ENCODE measurements at places on chromosomes 11 and 22.

DNA sequence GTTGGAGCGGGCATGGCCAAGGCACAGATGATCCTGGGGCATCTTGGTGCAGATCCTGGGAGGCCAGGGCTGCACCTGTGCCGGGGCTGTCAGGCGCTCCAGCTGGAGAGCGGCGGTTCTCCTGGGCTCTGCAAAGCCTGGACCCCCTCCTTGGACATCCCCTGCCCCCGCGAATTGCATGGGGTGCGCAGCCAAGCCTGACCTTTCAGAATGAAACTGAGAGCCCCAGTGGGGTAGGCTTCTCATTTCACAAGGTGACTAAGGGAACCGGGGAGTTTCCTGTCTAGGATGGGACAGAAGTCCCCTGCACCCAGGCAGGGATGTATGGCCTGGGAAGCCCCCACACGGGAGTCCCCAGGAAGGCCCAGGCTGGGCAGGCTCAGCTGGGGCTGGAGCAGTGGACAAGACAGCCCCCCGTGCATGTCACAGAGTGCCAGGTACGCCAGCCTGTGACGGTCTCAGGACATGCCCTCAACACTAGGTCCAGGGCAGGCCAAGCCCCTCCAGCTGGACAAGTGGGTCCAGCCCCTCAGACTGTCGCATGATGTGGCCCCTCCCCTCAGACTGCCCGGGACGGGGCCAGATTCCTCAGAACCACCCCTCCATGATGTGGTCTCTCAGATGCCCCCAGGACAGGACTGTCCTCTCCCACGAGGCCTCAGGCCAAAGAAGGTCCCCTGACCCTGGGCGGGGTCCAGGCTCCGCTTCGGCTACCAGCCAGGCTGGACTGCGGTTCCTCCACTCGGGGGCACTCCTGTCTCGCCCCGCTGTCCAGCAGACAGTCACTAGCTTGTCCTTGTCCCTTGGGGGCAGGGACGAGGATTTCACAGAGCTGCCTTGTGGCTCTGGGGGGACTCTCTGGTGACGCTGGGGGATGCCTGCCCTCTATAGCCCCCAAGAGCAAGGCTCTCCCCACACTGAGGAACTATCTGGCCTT lies 2.3 kb downstream of the LSP1 start:
- no peak overlapping the region for H3K4me3 ChIP-seq
- H3K4me1 ChIP-seq: peaks cover 7% of the 10 kb centered on the region
- DNase-seq: no peak
- H3K27ac ChIP-seq: peak overlapping the region; percentile 51
- H3K27me3 ChIP-seq: no peaks in the 10 kb centered on the region
- no peaks in the 10 kb centered on the region for H3K36me3 ChIP-seq

GRCh38 chr11:118115048-118115447 lies 28.3 kb upstream of the SMIM35 start:
- no peak for DNase-seq
- no peaks in the 10 kb centered on the region for H3K27me3 ChIP-seq
- H3K4me1 ChIP-seq: peaks cover 6% of the 10 kb centered on the region
- H3K36me3 ChIP-seq: no peaks in the 10 kb centered on the region

DNA sequence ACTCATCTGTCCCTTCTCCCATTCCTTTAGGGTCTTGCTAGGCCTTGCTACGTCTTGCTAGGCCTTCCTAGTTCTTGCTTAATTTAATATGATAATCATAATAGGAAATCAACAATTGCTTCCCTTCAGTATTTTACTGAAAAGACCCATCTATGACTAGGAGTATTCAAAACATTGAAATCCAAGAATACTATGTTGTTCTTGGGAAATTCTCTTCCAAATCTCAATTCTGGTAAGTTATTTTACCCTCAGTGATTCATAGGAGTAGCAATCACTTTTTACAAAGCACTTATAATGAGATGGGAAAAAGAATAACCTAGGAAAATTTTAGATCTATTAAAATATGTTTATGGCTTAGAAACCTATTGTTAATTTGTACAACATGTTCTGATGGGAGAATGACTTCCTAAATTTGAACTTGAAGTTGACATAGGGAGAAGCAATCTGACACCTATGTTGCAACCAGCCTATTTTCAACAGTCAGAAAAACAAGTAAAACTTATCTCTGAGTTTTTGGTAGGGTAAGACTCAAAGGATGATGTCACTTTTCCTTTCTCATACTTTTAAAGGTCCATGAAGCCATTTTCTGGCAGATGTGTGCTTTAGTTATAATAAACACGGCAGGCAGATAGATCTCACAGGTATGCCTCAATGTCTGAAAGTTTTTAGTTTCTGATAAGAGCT lies 29.5 kb upstream of the HIPK3 start:
- no peak for DNase-seq
- H3K36me3 ChIP-seq: no peaks in the 10 kb centered on the region
- no peaks in the 10 kb centered on the region for H3K27me3 ChIP-seq
- H3K4me3 ChIP-seq: no peak overlapping the region
- no peaks in the 10 kb centered on the region for H3K4me1 ChIP-seq
- no peak overlapping the region for H3K27ac ChIP-seq

DNA sequence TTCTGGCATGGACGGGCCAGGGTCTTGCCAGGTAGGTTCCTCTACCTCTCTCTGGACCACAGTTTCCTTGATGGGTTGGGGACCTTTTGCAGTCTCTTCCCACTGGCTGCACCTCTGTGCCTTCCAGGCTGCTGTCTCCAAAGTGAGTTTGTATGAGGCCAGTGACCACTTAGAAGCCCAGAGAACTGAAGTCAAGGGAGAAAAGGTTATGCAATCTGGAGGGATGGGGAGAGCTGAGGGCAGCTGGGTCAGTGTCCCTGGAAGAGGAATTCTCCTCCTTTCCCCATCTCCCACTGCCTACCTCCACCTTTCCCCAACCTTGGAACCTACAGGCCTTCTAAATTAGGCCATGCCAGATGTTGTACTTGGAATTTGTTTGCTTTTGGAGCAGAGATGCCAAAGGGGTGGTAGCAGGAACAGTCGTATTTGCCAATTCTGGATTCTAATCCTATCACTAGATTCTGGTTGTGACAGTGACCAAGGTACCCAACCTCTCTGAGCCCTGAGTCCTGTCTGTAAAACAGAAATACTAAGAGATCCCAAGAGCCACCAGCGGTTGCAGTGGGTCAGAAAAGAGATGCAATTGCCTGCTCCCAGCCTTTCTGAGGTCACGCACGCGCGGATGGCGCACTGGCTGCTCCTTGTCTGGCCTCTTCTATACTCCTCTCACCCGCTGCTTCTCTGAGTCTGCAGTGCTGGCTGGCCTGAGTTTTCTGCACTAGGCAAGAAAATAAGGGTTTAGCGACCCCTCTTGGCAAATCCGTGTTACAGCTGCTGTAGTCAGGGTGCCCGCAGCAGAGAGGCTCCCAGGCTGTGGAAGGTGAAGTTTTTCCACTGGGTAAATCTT lies 10.7 kb upstream of the ACCSL start:
- no peaks in the 10 kb centered on the region for H3K36me3 ChIP-seq
- peak; percentile 62 for DNase-seq
- H3K4me1 ChIP-seq: no peaks in the 10 kb centered on the region
- no peaks in the 10 kb centered on the region for H3K27me3 ChIP-seq

DNA sequence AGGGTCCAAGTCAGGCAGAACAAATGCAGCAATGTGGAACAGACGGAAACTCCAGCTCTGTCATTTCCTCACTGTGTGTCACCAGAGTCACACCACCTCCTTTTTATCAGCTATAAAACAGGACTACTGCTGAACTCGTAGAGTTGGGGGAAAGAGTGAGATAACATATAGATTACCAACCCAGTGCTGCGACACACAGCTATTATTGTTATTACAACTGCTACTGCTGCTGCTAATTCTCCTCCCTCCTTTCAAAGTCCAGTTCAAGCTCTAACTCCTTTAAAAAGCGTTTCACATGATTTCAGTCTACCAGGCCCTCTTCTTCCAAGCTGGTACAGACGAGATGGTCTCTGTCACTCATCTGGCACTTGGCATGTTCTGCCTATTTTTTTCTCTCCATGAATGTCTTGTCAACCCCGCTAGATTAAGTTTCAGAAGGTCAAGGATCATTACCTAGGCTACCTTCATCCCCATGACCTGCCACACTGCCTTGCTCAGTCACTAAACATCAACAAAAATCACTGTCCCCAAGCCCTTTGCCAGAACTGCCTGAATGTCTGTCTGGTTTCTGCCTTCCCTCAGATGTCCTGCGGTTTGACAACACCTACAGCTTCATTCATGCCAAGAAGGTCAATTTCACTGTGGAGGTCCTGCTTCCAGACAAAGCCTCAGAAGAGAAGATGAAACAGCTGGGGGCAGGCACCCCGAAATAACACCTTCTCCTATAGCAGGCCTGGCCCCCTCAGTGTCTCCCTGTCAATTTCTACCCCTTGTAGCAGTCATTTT lies 3.7 kb upstream of the MTFP1 start:
- H3K27me3 ChIP-seq: no peaks in the 10 kb centered on the region
- H3K27ac ChIP-seq: peak overlapping the region; percentile 98
- peaks cover 62% of the 10 kb centered on the region for H3K4me1 ChIP-seq
- no peak for DNase-seq

- no peak for DNase-seq
- H3K36me3 ChIP-seq: no peaks in the 10 kb centered on the region
- no peak overlapping the region for H3K27ac ChIP-seq
- peaks cover 29% of the 10 kb centered on the region for H3K27me3 ChIP-seq
- H3K4me3 ChIP-seq: no peak overlapping the region
These were observed 3.6 kb downstream of the SYNGR1 start for GRCh38 chr22:39353346-39353745.

DNA sequence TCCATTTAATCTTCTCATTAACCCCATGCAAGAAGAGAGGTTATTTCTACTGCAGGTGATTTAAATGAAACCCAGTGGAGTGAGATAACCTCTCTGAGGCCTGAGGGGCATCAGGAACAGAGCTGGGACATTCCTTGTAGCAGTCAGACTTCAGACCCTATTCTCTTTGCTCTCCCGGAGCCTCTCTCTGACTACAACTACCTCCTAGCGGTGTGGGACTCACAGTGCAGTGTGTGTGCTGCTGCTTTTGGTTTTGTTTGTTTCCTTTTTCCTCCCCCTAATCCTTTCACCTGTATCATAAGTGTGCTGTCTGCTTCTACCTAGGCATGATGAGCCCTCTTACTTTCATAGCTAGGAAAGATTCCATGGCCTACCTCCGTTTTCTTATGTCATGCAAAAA lies 769.6 kb downstream of the NTM start:
- DNase-seq: no peak
- H3K36me3 ChIP-seq: no peaks in the 10 kb centered on the region
- no peaks in the 10 kb centered on the region for H3K4me1 ChIP-seq
- H3K27ac ChIP-seq: no peak overlapping the region
- H3K4me3 ChIP-seq: no peak overlapping the region

- DNase-seq: no peak
- no peaks in the 10 kb centered on the region for H3K27me3 ChIP-seq
- peaks cover 2% of the 10 kb centered on the region for H3K4me1 ChIP-seq
- H3K27ac ChIP-seq: no peak overlapping the region
- H3K36me3 ChIP-seq: no peaks in the 10 kb centered on the region
These were observed 30.3 kb downstream of the UVRAG start for GRCh38 chr11:75845324-75845723.

DNA sequence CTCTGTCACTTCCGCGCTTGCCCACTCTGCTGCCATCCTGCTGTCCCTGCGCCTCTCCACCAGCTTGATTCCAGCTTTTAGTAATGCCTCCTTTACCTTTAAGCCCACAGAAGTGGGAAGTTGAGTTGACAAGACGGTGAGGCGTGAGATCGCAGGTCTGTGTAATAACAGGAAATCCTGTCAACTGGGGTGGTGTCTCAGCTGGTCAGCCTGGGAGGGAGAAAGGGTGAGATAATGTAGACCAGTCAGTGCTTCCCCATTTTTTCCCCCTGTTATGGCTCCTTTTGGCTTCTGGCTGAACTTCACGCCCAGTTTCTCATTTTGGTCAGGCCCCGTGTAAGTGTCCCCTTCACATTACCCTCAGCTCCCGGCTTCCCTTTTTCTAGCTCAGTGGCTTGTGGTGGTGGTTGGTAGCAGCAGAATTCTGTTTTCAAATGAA lies 98.9 kb downstream of the TRAF6 start:
- H3K27me3 ChIP-seq: no peaks in the 10 kb centered on the region
- no peak overlapping the region for H3K4me3 ChIP-seq
- DNase-seq: peak; percentile 22
- no peaks in the 10 kb centered on the region for H3K4me1 ChIP-seq
- H3K27ac ChIP-seq: peak overlapping the region; percentile 51

DNA sequence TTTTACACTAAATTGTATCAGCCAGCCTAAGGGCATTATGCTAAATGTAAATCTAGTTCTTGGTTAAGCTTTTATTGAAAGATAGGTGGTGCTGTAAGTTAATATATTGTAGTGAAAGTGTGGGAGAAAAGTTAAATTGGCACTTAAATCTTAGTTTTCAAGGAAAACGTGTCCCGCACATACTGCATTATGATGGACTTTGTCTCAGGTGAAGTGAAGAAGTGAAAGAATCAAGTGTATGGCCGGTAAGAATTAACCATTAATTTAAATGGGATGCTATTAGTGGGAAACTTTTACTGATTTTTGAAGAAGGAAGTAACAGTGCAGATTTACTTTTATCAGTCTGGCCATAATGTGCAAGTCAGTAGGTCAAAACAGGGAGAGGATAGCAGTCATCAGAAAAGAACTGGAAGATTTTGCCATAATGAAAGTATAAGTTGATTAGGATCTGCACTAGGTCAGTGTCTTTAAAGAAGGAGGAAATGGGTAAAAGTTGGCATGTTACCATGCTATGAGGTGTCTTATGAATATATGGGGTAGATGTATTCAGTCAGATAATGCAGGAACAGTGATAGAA lies 81.6 kb downstream of the PDHX start:
- no peak overlapping the region for H3K27ac ChIP-seq
- DNase-seq: no peak
- H3K4me1 ChIP-seq: peaks cover 14% of the 10 kb centered on the region
- H3K36me3 ChIP-seq: no peaks in the 10 kb centered on the region

DNA sequence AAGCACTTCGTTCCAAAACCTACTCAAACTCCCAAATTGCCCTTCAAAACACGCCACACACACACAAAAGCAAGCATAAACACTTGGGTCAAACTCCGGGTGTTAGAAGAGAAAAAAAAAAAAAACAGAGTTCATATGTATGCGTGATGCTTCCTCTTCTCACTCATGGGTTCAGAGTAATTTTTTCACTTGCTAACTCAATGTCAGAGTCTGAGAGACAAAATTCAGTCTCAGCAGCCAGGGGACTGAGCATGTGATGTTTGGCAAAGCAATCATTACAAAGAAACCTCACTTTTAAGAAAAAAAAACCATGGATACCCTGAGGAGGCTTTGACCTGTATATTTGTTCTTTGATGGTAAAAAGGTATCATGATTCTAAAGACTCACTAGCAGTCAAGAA lies 461.7 kb downstream of the NTM start:
- H3K4me3 ChIP-seq: no peak overlapping the region
- no peaks in the 10 kb centered on the region for H3K36me3 ChIP-seq
- no peaks in the 10 kb centered on the region for H3K27me3 ChIP-seq
- no peak overlapping the region for H3K27ac ChIP-seq

DNA sequence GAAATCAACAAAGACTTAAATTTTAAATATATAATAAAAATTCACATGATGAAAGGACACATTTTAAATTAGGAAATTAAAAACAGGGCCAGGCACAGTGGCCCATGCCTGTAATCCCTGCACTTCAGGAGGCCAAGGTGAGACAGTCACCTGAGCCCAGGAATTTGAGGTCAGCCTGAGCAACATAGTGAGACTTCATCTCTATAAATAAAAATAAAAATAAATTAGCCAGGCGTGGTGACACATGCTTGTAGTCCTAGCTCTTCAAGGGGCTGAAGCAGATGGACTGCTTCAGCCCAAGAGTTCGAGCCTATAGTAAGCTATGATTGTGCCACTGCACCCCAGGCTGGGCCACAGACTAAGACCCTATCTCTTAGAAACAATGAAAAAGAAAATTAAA lies 29.3 kb downstream of the RRAS2 start:
- H3K4me3 ChIP-seq: no peak overlapping the region
- no peaks in the 10 kb centered on the region for H3K36me3 ChIP-seq
- no peak for DNase-seq
- no peaks in the 10 kb centered on the region for H3K27me3 ChIP-seq
- no peak overlapping the region for H3K27ac ChIP-seq

GRCh38 chr11:64745189-64745520 lies 1.2 kb upstream of the RASGRP2 start:
- peak overlapping the region; percentile 86 for H3K27ac ChIP-seq
- H3K36me3 ChIP-seq: no peaks in the 10 kb centered on the region
- peaks cover 40% of the 10 kb centered on the region for H3K4me1 ChIP-seq

All from transverse colon (tissue), 4 donors.